Hematopoietic multipotent progenitor cell treated with erythropoietin and hydrocortisone succinate and interleukin-3 and kit ligand, for 8 days (in vitro differentiated cells): ENCODE measurements at places on chromosomes 7 and 10.
A peak's percentile ranks its signal among the peaks of the same experiment; 100 is the strongest.

DNA sequence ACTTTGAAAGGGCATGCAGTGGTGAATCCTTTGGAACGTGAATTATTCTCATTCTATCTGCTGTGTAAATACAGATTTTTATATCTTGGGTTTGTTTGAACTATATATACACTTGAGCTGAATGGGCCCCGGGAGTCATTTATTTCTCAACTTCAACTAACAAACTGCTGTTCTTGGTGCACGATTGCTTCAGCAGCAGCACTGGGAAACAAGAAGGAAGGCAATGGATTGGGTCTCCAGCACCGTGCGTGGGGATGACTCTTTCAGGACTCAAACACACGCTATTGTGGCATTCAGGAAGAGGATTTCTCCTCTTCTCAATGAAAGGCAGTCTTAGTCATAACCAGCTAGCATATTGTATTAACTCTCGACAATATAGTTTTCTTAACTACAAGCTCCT lies 226.0 kb upstream of the NFE2L3 start:
- no peak for DNase-seq

DNA sequence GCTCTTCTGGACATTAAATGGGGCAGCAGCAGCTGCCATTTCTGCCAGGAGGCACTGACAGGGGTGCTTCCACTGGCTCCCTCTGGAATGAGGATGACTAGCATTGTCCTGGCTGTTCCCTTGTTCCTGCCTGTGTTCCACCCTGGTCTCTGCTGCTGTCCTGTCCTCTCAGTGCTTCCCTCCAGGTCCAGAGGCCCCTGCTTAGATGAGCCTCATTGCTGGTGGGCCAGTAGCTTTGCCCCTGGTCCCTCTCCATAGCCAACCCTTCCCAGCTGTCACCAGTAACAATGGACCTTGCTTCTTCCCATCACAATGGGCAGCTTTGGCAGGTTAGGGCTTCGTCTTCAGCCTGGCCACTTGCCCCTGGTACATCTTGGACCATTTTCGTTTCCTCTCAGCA lies 561.1 kb downstream of the TCERG1L start:
- no peak for DNase-seq

- no peak for DNase-seq
Observed at GRCh38 chr10:6185039-6185716, 17.6 kb upstream of the PFKFB3 start.

DNA sequence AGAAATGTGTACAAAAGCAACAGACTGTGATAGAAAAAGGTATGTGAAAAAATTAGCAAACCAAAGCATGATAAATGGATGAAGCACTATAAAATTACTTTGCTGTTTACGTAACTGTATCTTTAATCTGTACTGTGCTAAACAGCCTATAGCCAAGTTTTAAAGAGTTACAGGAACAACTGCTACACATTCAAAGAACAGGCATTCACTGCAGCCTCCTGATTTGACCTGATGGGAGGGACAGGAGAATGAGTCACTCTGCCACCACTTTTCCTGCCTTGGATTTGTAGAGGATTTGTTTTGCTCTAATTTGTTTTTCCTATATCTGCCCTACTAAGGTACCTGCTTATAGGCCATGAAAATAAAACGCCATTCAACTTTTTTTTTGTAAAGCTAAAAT lies 116.1 kb downstream of the FANK1 start:
- DNase-seq, result no peak

- DNase-seq, result no peak
Observed at GRCh38 chr7:40545739-40546138, 410.9 kb downstream of the SUGCT start.

GRCh38 chr10:93818086-93818485 lies 60.4 kb downstream of the LGI1 start:
- DNase-seq, result no peak

GRCh38 chr7:126016722-126017121 lies 1087.1 kb upstream of the POT1 start:
- DNase-seq, result no peak

- peak; percentile 92 for DNase-seq
Observed at GRCh38 chr7:873367-874002, 2.9 kb upstream of the GET4 start.
